ENCODE measurements at places on chromosomes 1 and 21.

GRCh38 chr21:34888569-34889319 is 160.4 kb downstream of the RUNX1 start:
- peak; percentile 97 for DNase-seq

DNA sequence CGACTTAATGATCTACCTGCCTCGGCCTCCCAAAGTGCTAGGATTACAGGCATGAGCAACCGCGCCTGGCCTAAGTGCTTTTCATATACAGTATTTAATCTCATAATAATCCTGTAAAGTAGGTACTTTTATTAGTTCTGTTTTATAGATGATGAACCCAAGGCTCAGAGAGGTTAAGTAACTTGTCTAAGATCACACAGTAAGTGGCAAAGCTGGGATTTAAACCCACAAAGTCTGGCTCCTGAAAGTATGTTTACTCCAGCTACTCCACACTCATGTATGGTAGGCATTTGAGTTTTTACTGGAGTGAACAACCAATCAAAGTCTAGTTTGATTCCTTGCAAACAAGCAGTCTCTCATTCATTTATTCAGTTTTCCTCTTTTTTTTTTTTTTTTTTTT is 2.3 kb downstream of the DFFA start:
- DNase-seq, result no peak

DNA sequence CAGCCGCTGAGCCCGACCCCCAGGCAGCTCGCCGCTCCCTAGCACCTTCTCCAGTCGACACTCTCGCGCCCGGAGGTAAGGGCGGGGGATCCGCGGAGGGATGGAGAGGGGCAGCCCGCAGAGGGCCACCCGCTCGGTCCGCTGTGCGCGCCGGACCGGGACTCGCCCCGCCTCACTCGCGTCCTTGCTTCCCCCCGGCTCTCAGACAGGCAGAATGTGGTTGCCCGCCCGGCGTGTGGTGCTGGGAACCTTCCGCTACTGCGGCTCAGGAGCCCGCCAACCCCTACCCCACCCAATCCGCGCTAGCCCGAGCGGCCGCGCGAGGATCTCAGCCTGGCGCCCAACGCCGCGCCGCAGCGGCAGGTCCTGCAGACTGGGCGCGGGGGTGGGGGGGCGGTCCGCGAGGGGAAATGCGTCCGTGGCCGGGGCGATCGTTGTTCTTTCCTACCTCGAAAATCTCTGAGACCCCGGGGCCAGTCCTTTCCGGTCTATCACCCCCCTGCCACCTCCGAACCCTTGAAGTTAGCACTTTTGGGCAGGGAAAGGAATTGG is 404 bp downstream of the LRRC8C start:
- peak; percentile 77 for DNase-seq

DNA sequence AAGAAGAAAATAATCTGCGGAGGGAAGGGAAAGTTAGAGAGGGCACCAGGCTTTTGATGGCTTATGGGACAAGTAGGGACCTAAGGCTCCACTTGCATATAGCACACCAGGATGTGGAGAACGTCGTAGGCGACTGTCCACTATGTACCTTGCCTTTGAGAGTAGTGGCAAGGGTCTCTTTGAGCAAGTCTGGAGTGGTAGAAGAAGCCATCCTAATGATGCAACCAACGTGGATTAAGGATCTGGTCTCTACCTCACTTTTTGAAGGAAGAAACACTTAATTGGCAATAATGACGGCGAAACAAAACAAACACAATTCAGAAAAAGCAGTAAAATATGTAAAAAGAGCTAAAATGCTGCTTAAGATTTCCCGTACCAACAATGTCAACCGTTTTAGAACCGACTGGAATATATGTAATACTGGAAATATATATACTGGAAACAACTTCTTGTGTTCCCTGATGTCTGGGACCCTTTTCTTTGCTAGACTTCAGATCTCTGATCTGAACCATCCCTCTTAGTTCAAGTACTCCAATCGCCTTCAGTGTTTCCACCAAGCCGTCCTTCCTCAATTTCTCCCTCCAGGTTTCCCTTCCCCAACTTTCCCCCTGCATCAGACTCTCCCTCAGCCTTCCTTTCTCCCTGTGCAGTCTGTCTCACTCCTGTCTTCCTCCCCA is 821 bp upstream of the KHDRBS1 start:
- DNase-seq, result no peak

DNA sequence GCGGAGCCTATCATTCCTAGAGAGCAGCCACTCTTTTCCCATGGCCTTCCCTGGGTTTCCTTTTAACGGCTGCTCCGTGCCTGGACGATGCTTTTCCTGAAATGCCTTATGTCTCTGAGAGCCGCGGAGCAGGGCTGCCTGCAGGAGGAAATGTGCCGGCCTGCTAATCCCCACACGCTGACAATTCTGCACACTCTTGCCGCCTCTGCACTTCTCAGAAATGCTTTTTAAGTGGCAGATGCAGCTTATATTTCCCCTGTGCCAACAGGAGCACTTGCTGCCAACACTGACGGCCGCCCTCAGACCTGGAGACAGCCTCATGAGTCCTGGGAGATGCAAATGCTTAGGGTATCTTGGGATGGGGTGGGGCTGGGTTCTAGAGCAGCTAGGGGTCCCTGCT is 253.2 kb downstream of the GRIK3 start:
- no peak for DNase-seq

GRCh38 chr1:32122151-32122550 is 14.3 kb downstream of the KPNA6 start:
- peak; percentile 46 for DNase-seq

- no peak for DNase-seq
Observed at GRCh38 chr1:145696630-145696960, 10.6 kb downstream of the PDZK1 start.

DNA sequence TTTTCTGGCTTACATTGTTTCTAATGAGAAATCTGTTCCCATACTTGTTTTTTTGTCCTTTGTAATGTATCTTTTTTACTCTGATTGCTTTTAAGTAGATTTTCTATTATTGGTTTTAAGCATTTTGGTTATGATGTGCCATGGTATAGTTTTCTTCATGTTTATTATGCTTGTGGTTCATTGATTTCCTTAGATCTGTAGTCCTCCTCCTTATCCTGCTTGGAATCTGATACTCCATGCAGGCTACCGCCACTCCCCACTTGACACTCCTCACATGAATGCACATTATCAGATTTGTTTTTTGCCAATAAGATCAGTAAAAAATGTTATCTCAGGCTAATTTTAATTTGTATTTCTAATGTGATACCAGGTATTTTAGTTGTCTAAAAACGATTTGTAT is 20.8 kb downstream of the UROD start:
- no peak for DNase-seq

DNA sequence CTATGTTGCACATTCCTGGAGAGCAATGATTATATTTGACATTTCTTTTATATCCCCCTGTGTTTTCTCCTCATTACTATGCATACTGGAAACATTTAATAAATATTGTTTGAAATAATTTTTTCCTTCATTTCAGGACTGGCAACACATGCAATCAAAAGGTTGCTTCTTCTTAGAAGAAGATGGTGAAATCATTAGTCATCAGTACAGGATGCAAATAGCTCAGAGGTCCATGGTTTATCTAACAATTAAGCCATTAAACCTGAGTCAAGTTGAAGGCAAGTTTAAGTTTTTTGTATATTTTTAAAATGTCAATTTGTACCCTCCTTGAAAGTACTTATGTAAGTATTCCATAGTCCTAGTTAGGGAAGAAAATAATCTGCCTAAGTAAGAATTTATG is 22.5 kb downstream of the EFCAB7 start:
- no peak for DNase-seq

DNA sequence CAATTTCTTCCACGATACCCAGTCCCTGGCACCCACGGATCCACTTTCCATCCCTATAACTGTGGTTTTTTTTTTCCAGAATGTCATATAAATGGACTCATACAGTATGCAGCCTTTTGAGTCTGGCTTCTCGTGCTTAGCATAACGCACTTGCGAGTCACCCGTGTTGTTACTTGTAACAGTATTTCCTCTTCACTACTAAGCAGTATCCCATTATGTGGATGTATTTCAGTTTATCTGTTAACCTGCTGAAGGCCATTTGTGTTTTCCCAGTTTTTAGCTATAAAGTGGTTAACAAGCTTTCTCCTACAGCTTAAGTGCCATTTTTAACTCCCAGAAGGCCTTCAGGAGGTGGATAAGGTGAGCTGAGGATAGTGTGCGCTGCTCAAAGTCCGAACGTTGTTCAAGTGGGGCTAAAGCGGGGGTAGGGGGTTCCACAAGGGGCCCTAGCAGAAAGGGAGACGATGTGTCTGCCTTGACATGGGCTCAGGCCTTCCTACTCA is 829 bp downstream of the ADAR start:
- DNase-seq, result peak; percentile 53

DNA sequence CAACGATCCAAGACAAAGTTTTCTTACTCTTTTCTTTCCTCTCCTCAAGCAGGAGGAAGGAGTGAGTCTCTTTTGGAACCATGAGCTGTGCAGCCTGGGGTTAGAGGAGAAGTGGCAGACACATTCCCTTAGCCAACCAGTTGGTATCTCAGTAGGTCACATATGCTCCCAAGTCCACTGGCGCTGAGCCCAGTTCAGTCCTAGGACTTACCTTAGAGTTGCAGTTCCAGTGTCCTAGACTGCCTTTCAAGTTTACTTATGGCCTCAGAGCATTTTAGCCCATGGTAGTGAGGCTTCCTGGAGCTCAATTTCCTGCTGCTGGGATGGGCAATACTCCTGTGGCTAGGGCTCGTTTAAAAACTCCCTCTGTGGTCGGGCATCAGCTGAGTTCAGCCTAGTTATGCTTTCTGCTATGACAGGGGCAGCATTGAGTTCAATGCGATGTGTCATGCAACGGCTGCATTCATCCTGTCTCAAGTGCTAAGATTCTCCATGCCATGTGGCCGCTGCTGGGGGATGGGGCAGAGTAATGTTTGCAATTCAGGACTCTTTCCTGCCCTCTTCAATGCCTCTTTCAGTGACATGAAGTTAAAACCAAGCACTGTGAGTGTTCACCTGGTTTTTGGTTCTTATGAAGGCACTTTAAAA is 103.8 kb downstream of the LRRC7 start:
- DNase-seq, result no peak

GRCh38 chr1:108560189-108560873 is 431 bp downstream of the EEIG2 start:
- peak; percentile 47 for DNase-seq

GRCh38 chr1:56585985-56586384 is 6.6 kb upstream of the PLPP3 start:
- DNase-seq, result peak; percentile 13

DNA sequence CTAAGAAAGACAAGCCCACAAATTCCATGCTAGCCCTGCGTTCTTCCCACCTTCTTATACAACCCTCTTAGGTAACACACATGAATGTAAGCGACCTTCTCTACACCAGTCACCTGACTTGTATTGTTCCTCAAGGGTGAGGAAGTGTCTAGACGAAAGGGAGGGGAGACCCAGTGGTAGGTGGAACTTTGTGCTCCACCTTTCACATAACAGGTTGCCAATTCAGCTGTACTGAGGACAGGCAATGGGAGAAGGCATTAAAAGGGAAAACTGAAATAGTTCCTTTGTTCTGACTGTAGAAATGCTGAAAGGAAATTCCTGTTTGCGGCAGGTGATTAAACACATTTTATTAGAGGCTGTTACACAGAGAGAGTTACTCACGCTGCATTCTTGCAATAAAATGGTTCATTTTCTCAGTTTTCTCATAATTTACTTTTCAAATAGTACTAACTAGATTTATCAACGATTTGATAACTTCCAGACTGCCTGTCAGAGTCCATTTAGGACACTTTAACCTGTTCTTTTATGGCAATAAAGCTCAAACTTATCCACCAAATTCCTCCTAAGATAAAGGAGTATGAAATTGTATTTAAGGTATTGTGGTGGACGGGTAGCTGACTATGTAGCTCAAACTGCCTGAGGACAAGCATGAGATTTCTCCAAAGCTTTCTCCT is 17.8 kb upstream of the CHRM3 start:
- DNase-seq, result no peak

DNA sequence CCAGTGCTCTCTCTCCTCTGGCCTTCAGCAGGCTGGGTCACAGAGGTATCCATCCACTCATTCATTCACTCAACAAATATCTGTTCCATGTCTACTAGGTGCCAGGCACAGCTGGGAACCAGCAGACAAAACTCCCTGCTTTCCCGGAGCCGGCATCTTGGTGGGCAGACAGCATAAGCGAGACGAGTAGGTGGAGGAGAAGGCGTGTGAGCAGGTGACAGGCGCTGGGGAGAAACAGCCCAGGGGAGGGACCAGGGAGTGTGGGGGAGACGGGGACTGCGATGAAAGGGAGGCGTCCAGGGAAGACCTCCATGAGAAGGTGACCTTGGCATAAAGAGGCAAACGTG is 11.0 kb upstream of the KCNAB2 start:
- no peak for DNase-seq

DNA sequence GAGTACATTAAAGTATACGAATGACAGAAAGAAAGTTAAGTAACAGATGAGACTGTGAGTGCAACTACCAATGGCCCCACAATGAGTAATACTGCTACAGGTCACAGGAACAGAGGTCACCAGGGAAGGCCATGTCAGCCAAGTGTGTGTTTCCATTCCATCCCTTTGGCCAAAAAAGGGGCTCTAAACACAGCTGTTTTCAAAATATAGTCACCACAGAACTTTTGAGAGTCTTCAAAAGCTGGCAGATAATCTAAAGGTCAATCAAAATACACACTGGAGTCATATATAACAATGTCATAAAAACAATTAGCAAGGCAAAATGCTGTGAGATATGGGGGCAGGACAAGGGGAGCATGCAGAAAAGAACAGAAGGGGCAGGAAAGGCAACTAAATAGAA is 10.2 kb downstream of the USP24 start:
- DNase-seq, result no peak

DNA sequence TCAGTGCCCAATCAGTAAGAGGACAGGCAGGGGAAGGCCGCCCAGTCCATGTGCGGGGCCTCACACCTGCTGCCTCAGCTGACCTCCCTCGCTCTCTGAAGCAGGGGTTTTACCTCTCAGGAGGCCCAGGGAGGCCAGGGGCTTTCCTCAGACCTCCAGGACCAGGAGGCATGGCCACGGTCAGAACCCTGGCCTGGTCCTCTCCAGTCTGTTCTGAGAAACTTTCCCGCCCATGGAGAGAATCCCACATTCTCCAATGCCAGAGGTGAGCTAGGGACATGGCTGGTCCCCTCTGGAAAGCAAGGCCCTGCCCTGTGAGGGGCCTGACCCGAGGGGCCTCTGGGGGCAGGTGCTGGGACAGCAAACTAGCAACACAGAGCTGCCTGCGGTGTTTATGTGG is 68.2 kb downstream of the DMRTB1 start:
- no peak for DNase-seq

- DNase-seq, result no peak
Observed at GRCh38 chr21:42569732-42570301, 56.2 kb downstream of the SLC37A1 start.

- DNase-seq, result no peak
Observed at GRCh38 chr1:175388285-175388684, 195.7 kb upstream of the KIAA0040 start.
